Cortex of kidney (tissue), 1 donor: ENCODE measurements at places on chromosomes 4 and X.

DNA sequence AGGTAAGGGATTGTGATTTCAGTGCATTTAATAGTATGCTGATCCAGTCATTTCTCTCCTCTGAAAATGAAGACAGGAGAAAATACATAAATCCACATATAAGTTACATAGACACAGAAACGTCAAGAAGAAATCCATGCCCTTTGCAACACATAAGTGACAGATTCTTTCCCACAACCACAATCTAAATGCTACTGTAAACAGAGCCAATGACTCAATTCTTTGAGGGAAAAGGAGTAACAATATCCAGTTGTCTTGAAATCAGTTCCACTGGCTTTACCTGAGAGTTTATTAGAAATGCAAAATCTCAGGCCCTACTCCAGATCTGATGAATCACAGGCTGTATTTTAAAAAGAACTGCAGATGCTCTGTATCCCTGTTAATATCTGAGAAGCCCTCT, 66.4 kb downstream of the ARAP2 start:
- no peak for DNase-seq

DNA sequence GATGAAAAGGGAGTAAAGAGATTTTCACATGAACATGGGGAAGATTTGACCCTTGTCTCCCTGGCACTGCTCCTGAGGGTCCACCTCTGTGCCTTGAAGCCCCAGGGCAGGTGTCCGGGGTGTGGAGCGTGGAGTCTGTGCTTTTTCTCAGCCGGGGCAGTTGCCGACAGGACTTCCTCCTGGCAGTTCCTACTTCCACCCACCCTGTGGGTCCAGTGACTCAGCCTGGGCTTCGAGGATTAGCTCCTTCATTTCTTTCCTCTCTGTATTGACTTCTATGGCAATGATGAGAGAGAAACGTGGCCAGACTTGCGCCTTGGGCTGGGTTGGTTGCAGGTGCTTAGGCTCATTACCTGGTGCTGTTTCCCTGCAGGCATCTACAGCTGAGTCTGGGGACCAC, 35.9 kb upstream of the CLCN4 start:
- DNase-seq: no peak

DNA sequence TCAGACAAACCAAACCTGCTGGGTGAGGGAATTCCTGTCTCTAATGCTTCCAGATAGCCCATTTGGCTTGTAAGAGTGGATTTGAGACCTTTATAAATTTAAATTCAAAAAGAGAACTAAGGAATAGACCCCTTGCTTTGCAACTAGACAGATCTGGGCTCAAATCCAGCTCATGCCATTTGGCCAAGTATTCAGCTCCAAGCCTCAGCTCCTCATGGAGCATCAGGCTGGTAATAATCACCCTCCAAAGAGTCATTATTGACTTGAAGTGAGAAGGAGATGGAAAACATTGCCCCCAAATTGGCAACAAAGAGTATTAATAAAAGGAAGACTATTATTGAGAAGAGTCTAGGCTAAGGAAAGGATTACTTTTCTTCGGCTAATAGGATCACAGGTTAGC, 134.7 kb downstream of the PDE5A start:
- no peak for DNase-seq

GRCh38 chrX:107541244-107541643, 87.1 kb upstream of the PRPS1 start:
- no peak for DNase-seq
